ENCODE measurements at places on chromosomes 1 and 21.
A peak's percentile ranks its signal among the peaks of the same experiment; 100 is the strongest.

GRCh38 chr1:29517251-29518086, 281.1 kb downstream of the PTPRU start:
- DNase-seq = no peak

- no peak for DNase-seq
Observed at GRCh38 chr1:158485455-158485854, 13.4 kb downstream of the OR10R2 start.

DNA sequence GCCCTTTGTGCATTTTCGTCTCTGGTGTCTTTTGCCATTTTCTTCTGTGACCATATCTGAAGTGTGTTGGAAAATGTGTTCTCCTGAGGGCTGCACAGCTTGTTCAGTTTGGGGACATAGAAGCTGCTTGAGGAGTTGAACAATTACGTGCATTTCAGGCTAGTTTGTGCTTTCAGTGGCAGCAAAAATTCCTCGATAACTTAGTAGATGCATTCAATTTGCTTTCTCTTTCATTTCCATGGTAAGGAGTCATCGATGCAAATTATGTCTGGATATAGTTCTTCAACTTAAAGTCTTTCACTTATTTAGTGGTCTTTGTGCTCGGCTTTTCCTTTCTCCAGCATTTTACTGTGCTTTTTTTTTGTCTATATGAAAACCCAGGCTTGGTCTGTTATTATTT, 441.5 kb downstream of the PLA2G4A start:
- no peak for DNase-seq

DNA sequence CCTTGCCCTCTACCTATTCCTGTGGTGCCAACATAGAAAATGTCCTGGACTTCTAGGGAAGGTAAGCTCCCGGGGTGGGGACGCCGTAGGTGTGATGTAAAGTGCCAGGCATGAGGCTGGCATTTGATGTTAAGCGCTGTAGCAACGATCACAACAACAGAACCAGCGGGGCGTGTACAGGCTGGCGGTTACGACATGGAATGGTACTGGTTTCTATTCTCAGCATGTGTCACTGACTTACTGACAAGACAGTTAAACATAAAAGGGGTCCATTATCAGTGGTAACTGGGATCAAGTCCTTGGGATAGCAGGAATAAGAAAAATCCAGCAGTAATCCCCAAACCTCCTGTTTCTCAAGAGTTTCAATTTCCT, 58.9 kb downstream of the TGFBR3 start:
- no peak for DNase-seq

DNA sequence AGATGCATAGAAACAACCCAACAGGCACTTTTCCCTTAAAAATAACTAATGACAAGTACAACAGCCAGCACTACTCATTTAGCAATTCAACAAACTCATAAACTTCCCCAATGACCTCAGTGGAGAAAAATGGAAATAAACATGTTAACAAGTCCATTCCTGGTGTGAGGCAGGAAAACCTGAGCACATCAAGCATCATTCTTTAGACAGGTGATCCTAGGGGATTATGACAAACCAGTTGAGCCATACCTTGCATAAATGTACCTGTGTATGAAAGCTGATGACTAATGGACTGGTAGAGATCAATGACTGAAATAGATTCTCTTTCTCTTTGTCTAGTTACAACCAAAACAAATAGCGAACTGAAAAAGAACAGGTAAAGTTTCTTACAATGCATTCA, 7.0 kb downstream of the COL24A1 start:
- DNase-seq = no peak

DNA sequence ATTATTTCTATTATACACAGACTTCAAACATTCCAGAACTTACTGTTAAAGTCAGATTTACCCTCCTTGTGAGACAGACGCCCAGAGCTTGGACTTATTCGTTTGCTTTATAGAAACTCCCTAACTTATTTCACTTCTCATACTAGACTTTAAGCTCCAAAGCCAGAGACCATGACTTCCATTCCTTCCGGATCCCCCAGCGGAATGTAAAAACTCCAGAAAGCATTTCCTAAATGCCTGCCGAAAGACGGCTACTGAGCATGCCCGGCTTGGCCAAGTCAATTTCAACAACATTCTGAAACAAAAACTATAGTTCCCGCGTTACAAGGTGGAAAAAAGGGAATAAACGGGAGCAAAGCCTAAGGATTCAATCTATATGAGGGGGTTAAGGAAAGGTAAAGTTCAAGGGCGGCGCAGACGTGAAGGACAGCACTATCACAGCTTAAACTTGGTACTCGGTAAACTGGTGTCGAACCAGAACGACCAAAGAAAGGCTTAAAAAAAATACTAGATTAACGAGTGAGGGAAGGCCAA, 1.1 kb downstream of the USP48 start:
- DNase-seq = no peak

DNA sequence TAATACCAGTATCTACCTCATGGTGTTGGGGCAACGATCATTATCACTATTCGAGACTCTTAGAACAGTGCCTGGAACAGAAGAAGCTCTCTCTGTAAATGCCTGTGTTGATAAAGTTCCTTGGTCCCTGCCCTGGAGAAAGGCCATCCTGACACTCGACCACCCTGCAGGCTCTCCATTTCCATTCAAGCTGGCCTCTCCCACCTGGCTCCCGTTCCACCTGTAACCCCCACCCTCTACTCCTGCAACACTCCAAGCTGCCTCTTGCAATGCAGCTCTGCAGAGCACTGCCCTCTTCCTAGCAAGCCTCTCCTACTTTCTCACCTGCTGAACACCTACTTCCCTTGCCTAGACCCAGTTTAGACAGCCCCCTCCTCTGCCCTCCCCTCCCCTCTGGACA, 6.1 kb downstream of the SPOCD1 start:
- DNase-seq = no peak

DNA sequence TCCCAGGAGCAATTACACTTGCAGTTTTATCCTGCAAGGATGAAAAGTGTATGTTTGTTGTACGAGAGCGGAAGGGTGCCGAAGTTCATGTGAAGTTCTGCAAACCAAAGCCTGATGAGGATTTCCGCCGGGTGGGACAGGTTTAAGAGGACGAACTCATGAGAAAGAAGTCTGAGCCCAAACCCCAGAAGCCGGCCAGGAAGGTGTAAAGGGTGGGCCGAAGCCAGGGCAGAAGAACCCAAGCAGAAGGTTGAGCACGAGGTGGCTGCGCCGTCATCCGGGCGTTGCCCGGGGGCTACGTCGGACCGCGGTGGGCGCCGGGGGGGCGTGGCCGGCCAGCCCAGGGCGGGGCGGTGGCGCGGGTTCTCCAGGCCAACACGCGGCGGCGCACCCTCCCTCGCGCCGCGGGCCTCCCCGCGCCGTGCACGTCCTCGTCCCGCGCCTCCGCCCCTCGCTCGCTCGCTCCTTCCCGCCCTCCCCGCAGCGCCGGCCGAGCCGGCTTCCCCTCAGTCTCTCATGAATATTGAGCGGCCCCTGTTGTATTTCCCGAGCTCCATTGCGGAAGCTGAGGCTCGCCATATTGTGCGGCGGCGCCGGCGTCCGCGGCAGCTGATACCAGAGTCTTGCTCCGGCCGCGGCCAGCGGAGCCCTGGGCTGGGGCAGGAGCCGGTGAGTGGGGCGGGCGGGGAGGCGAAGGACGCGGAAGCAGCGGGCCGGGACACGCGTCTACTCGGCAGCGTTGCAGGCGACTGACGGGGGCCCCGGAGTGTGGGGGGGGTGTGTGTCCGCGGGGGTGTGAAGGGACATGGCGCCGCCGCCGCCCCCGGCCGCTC, at the start of gene RNF2:
Gene RNF2 (plus strand): TSS at position 578 of the 833 bp plus-strand sequence. CDS start 41,996 bp downstream, outside the sequence.
- peak; percentile 88 for DNase-seq

GRCh38 chr1:54230507-54231339, 30.8 kb downstream of the MRPL37 start:
- no peak for DNase-seq

- no peak for DNase-seq
Observed at GRCh38 chr21:32525282-32525681, 60.0 kb downstream of the TCP10L start.

- DNase-seq = no peak
Observed at GRCh38 chr21:45381036-45381787, 23.8 kb upstream of the COL18A1 start.

GRCh38 chr1:157239936-157240335, 101.7 kb upstream of the ETV3 start:
- no peak for DNase-seq

GRCh38 chr1:119794230-119794875, 16.9 kb downstream of the REG4 start:
- DNase-seq = no peak
